ENCODE measurements at places on chromosomes 3 and 15. TPM values are rescaled to one million over a fixed set of nuclear protein-coding genes. Genes with fewer than 3 reads are reported as not detected.

DNA sequence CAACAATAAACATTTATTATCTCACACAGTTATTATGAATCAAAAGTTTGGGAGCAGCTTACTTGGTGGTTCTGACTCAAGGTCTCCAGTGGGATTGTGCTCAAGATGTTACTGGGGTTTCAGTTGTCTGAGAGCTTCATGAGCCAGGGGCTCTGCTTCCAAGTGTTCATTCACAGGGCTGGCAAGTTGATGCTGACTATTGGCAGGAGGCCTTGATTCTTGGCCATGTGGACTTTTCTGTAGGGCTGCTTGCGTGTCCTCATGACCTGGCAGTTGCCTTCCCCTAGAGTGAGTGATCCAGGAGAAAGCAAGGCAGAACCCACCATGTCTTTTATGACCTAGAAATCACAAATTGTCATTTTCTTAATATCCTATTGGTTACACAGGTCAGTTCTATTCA, 87.2 kb upstream of the TNFAIP8L3 start:
- no peak for DNase-seq

DNA sequence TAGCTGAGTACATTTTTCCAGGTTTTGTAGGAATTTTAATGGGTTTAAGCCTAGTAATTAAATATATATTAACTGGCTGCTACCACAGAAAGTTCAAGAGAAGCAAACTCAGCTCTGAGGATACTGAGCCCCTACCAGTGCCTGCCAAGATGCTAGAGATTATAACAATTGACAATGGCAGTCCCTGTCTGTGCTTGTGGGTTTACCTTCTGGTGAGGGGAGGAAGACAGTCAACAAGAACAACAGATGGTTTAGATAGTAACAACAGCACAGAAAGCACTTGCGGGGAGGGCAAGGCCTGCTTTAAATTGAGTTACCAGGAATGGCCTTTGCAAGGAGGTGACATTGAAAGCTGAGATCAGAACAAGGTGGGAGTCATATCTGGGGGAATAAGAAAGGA, 56.6 kb upstream of the ARHGEF3 start:
- no peak for DNase-seq

The FAM219B gene
- polyA plus RNA-seq = 7.5 TPM

GRCh38 chr3:164465172-164465571, 613.1 kb downstream of the SI start:
- no peak for DNase-seq

- DNase-seq = no peak
Measured at GRCh38 chr3:23991306-23991682, 46.2 kb downstream of the NR1D2 start.
